Skeletal muscle tissue (tissue), 5 donors: ENCODE measurements at places on chromosomes 3 and 15. TPM values are rescaled to one million over a fixed set of nuclear protein-coding genes. Genes with fewer than 3 reads are reported as not detected.

The SCG3 gene
- under 0.01 TPM for total RNA-seq

The INKA1 gene
- total RNA-seq: 11.5 TPM

The GP5 gene
- under 0.01 TPM for total RNA-seq

The CTXND1 gene
- 0.52 TPM for total RNA-seq

The IVD gene
- 33.4 TPM for total RNA-seq

The CILP gene
- total RNA-seq: 38.1 TPM
